ENCODE measurements at places on chromosomes 2 and 18.

DNA sequence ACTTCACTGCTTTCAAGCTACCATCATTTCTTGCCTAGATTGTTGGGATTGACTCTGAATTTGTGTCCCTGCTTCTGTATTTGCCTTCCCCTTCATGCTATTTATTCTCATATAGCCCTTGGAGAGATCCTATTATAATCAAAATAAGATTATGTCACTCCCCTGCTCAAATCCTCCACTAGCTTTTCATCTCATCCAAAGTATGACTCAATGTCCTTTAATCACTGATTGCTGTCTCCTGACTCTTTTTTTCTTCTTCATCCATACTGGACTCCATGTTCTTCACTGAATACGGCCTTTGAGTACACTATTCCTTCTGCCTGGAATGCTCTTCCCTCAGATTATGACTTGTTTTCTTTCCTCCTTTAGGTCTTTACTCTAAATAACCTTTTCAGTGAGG lies 5.0 kb downstream of the RBKS start:
- no peak overlapping the region for H3K27ac ChIP-seq
- H3K36me3 ChIP-seq = no peaks in the 10 kb centered on the region
- H3K4me1 ChIP-seq = peaks cover 24% of the 10 kb centered on the region
- DNase-seq = no peak
- H3K4me3 ChIP-seq = no peak overlapping the region

GRCh38 chr2:196059491-196059960 lies 9.1 kb downstream of the DNAH7 start:
- H3K36me3 ChIP-seq = no peaks in the 10 kb centered on the region
- no peak for DNase-seq
- no peaks in the 10 kb centered on the region for H3K4me1 ChIP-seq
- H3K27ac ChIP-seq = no peak overlapping the region
- H3K27me3 ChIP-seq = no peaks in the 10 kb centered on the region

DNA sequence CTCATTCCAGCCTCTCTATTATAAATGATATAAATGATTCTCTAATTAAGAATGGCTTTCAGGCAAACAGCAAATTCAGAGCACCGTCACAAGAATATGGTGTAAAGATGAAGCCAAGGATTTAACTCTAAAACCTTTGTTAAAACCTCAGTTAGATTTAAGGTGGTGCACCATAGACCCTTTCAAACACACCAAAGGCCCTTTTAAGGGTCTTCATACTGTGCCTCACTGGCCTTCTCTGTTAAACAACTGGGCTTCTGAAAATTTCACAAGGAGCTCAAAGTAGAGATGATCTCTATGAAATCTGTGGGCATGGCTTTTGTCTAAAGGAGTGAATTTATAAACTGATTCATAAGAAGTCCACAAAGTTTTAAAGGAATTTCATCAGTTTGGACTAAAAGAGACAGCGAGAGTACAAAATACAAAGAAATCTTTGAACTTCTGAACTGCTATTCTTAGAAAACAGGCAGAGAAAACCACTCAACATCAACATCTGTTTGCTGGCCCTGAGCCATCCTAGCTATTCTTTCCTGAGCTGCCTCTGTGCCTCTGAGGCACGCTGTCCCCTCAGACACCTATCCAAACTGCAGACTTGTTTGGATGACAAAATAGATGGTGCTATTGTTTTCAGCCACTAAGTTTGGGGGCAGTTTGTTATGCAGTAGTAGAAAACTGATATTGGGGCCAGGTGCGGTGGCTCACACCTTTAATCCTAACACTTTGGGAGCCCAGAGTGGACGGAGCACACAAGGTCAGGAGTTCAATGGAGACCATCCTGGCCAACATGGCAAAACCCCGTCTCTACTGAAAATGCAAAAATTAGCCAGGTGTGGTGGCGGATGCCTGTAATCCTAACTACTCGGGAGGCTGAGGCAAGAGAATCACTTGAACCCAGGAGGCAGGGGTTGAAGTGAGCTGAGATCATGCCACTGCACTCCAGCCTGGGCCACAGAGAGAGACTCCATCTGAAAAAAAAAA lies 72.9 kb upstream of the MYCN start:
- H3K4me3 ChIP-seq = no peak overlapping the region
- H3K4me1 ChIP-seq = no peaks in the 10 kb centered on the region
- DNase-seq = no peak
- H3K36me3 ChIP-seq = no peaks in the 10 kb centered on the region
- H3K27me3 ChIP-seq = no peaks in the 10 kb centered on the region
- H3K27ac ChIP-seq = no peak overlapping the region

- H3K27ac ChIP-seq = no peak overlapping the region
- peaks cover 4% of the 10 kb centered on the region for H3K36me3 ChIP-seq
- peaks cover 12% of the 10 kb centered on the region for H3K4me1 ChIP-seq
- H3K27me3 ChIP-seq = no peaks in the 10 kb centered on the region
Observed at GRCh38 chr2:207934720-207935119, 90.6 kb downstream of the PLEKHM3 start.

GRCh38 chr18:10140461-10141282 lies 226.9 kb downstream of the VAPA start:
- H3K36me3 ChIP-seq = no peaks in the 10 kb centered on the region
- no peak overlapping the region for H3K27ac ChIP-seq
- H3K4me1 ChIP-seq = no peaks in the 10 kb centered on the region
- DNase-seq = no peak
- H3K27me3 ChIP-seq = no peaks in the 10 kb centered on the region

DNA sequence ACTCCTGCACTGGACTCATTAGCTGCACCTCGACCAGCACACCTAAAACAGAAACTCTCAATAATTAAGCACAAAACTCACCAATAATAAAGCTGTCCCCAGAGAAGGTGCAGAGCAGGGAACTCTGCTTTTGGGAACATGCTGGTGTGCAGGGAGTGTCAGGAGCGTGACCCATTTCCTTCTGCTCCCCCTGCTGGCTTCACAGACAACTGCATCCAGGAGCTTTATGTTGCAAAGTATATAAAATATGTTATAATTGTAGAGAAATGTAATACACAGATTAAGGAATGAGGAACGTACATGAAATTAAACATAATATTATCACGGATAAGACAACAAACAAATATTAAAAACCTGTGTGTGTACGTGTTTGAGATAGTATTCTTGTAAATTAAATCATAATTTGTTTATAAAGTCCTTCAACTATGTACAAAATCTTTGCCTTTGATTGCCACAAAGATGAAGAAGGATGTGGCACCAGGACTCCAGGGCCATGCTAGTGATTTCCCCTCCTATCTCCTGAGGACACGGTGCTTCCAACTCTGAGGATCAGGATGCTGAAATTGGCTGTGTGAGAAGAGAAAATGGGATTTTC lies 68.6 kb upstream of the MAL start:
- H3K27ac ChIP-seq = no peak overlapping the region
- DNase-seq = no peak
- no peaks in the 10 kb centered on the region for H3K4me1 ChIP-seq
- H3K27me3 ChIP-seq = no peaks in the 10 kb centered on the region
- H3K36me3 ChIP-seq = no peaks in the 10 kb centered on the region

DNA sequence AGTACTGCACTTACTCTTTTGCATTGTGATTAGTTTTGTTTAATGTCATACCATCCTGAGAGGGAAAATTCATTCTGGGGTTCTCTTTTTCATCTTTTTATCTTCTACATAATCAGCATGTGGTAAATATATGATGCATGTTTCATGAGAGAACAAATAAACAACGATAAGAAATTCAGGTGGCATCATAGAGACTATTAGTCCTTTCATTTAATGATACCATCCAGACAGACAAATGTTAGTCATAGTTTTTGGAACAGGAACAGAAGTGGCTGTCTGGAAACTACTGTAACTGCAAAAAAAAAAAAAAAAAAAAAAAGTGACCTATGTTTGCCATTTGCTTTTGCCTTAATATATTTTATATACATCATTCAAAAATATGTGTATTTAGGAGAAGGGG lies 761.0 kb downstream of the EPHA4 start:
- no peaks in the 10 kb centered on the region for H3K4me1 ChIP-seq
- no peak overlapping the region for H3K4me3 ChIP-seq
- no peaks in the 10 kb centered on the region for H3K27me3 ChIP-seq

DNA sequence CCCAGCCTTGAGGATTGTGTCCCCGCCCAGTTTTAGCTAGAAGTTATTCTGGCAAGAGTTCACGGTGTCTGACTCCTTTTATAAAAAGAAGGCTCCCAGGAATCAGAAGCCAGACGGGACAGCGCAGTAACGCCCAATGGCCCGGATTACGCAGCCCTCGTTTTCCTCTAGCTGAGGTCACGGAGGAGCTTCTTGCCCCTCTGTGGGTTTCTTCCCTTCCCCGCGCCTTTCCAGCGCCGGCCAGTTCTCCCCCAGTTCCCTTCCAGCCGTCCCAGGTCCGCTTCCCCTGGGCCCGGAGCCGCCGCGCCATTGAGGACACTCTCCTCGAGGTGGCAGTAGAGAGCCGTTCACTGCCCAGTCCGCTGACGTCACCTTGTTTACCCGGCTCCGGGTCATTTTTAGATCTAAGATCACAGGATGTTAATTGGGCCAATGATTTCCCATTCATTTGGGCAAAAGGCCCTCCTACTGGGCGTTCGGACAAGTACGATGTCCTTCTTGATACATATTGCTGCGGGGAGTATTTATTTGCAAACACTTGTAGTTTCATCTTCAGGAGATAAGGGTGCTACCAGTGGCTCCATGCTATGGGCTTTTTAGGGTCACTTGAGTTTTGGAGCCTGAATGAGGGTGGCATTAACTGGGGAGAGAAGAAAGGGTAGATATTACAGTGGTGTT lies 81.5 kb upstream of the PPM1B start:
- H3K4me1 ChIP-seq = peaks cover 18% of the 10 kb centered on the region
- DNase-seq = no peak
- H3K4me3 ChIP-seq = peak overlapping the region; percentile 46
- H3K27ac ChIP-seq = peak overlapping the region; percentile 78

- H3K4me3 ChIP-seq = no peak overlapping the region
- no peaks in the 10 kb centered on the region for H3K4me1 ChIP-seq
- DNase-seq = no peak
- H3K27me3 ChIP-seq = no peaks in the 10 kb centered on the region
- no peaks in the 10 kb centered on the region for H3K36me3 ChIP-seq
Observed at GRCh38 chr2:32663864-32664263, 36.0 kb downstream of the TTC27 start.

GRCh38 chr2:26561376-26561775 lies 79.8 kb downstream of the CIB4 start:
- peaks cover 66% of the 10 kb centered on the region for H3K27me3 ChIP-seq
- H3K27ac ChIP-seq = no peak overlapping the region
- peaks cover 16% of the 10 kb centered on the region for H3K4me1 ChIP-seq
- H3K4me3 ChIP-seq = no peak overlapping the region

DNA sequence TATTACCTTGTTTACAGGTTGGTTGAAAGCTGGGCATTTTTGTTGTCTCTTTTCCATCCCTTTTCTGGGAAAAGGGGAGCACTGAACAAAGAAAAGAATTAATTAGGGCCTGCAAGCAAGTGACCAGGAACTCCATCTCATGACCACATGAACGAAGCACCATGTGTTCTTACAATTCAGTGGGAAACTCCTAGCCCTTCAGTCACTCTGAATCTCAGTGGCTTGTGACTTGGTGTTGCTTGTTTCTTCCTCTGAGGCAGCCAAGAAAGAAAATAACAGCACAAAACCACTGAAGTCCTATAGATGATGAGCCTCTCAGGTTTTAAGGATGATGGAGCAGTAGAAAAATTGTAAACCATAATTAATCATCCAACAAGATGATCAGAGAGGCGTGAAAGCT lies 129.1 kb upstream of the CAB39 start:
- no peak for DNase-seq
- H3K27ac ChIP-seq = no peak overlapping the region
- H3K27me3 ChIP-seq = no peaks in the 10 kb centered on the region

- no peaks in the 10 kb centered on the region for H3K36me3 ChIP-seq
- no peak overlapping the region for H3K27ac ChIP-seq
- no peaks in the 10 kb centered on the region for H3K4me1 ChIP-seq
- no peak overlapping the region for H3K4me3 ChIP-seq
- DNase-seq = no peak
Observed at GRCh38 chr2:76730021-76730420, 792.2 kb downstream of the LRRTM4 start.

DNA sequence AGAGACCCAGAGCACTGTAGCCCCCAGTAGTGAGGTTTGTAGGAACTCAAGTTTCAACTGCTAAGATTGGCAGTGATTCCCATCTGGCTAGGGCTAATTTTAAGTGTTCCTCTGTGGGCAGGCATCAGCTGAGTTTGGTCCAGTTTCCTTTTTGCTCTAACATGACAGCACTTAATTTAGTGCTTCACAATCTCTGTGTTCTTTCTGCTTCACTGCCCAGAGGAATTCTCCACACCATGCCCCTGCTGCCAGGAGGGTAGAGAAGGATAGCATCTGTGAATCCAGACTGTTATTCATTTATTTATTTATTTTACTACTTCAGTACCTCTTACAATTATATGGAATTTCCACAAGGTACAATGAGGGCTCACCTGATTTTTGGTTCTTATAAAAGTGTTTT lies 549.9 kb upstream of the FSIP2 start:
- H3K36me3 ChIP-seq = no peaks in the 10 kb centered on the region
- no peak overlapping the region for H3K27ac ChIP-seq
- no peaks in the 10 kb centered on the region for H3K27me3 ChIP-seq

DNA sequence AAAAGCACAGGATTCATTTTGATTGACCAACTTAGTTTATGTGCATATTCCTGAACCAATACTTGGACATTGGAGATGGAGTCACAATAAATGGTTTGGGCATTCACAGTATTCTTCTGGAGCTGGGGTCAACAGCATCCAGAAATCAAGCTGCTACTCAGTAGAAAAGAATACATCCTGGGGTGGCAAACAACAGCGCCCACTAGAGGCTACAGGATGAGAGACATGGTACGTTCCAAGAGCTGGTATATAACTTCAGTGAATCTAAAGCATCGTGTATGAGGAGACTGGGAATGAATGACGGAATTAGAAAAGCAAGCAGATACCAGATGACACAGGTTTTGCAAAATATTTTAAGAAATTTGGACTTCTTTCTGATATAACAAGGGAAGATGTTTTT lies 142.9 kb upstream of the FIGN start:
- no peak overlapping the region for H3K27ac ChIP-seq
- H3K36me3 ChIP-seq = no peaks in the 10 kb centered on the region
- DNase-seq = no peak
- no peaks in the 10 kb centered on the region for H3K27me3 ChIP-seq
- peaks cover 5% of the 10 kb centered on the region for H3K4me1 ChIP-seq

DNA sequence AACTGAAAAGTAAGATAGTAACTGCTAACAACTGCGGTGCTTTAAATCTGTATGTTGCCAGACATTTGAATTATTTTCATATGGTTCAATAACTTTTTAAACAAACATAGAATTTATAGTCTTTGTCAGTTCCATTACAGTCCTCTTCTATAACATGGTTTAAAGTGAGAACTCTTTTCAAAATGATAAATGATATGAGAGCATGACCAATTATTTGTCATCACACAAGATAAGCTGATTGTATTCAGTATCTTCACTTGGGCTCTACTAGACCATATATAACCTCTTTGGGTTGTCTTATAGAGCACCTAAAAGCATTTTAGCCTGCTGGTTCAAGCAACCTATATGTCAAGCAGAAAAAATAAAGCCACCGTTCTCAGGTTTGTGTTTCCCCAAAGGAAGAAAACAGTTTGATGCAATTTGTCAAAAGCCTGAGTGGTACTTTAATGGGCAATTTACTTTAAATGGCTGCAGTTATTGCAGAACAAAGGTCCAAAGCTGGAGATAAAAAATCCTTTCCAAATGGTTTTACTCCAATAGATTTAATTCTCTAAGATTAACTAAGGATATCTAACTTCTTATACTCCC lies 298.4 kb downstream of the FSIP2 start:
- no peaks in the 10 kb centered on the region for H3K4me1 ChIP-seq
- H3K27ac ChIP-seq = no peak overlapping the region
- H3K27me3 ChIP-seq = no peaks in the 10 kb centered on the region
- no peak overlapping the region for H3K4me3 ChIP-seq
- H3K36me3 ChIP-seq = no peaks in the 10 kb centered on the region

Measured in esophagus muscularis mucosa (tissue), 4 donors.